ENCODE measurements at places on chromosomes 1 and 21. TPM values are rescaled to one million over a fixed set of nuclear protein-coding genes. Genes with fewer than 3 reads are reported as not detected.
A peak's percentile ranks its signal among the peaks of the same experiment; 100 is the strongest.

Gene LAPTM5
- 16.7 TPM for total RNA-seq

Gene HIVEP3
- total RNA-seq: 3.8 TPM

Gene RIIAD1
- 3.7 TPM for total RNA-seq

Gene TEDDM1
- not detected for total RNA-seq

Gene GJA5
- total RNA-seq: 9.7 TPM

Gene HMCN1
- total RNA-seq: 5.5 TPM

Gene ITLN2
- total RNA-seq: not detected

Gene KRTAP19-7
- not detected for total RNA-seq

DNA sequence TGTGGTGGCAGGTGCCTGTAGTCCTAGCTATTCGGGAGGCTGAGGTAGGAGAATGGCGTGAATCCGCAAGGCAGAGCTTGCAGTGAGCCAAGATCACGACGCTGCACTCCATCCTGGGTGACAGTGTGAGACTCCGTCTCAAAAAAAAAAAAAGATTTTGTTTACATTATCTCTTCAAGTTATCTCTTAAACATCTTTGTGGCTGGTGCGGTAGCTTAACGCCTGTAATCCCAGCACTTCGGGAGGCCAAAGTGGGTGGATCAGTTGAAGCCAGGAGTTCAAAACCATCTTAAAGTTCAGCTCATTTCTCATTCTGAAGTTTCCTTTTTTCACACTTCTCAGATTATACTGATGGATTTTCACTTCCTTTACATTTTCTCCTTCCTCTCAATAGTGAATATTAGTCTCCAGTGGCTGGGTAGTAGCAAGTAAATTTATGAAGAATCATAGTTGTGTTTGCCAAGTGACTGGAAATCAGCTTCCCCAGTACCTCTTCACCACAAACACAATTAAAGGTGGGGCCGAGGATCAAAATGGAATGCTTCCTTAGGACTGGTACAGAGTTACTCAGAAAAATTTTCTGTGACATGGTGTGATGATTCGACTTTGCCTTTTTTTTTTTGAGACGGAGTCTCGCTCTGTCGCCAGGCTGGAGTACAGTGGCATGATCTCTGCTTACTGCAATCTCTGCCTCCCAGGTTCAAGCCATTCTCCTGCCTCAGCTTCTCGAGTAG is 13.8 kb downstream of the PIP5K1A start:
- H3K4me3 ChIP-seq: no peak overlapping the region
- H3K4me1 ChIP-seq: peaks cover 2% of the 10 kb centered on the region
- H3K27me3 ChIP-seq: no peaks in the 10 kb centered on the region
- DNase-seq: no peak

DNA sequence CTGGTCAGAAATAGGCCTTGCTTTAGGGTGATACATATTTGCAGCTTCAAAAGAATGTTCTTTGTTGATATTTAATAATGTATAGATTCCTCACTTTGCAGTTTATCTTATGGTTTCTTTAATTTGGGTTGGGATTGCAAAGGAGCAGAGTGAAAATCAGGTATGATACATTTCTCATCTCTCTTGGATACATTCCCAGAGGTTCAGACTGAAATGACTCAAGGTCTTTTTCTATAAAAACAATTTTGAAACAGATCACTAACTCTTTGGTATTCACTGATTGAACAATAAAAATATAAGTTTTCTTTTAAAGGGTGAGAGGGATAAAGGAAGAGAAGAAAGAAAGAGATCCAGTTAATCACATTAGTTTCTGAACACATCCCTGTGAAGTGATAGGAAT is 606.5 kb upstream of the CAMK1G start:
- no peak overlapping the region for H3K4me3 ChIP-seq
- no peak for DNase-seq
- H3K4me1 ChIP-seq: no peaks in the 10 kb centered on the region
- H3K27me3 ChIP-seq: no peaks in the 10 kb centered on the region
- no peak overlapping the region for H3K27ac ChIP-seq

DNA sequence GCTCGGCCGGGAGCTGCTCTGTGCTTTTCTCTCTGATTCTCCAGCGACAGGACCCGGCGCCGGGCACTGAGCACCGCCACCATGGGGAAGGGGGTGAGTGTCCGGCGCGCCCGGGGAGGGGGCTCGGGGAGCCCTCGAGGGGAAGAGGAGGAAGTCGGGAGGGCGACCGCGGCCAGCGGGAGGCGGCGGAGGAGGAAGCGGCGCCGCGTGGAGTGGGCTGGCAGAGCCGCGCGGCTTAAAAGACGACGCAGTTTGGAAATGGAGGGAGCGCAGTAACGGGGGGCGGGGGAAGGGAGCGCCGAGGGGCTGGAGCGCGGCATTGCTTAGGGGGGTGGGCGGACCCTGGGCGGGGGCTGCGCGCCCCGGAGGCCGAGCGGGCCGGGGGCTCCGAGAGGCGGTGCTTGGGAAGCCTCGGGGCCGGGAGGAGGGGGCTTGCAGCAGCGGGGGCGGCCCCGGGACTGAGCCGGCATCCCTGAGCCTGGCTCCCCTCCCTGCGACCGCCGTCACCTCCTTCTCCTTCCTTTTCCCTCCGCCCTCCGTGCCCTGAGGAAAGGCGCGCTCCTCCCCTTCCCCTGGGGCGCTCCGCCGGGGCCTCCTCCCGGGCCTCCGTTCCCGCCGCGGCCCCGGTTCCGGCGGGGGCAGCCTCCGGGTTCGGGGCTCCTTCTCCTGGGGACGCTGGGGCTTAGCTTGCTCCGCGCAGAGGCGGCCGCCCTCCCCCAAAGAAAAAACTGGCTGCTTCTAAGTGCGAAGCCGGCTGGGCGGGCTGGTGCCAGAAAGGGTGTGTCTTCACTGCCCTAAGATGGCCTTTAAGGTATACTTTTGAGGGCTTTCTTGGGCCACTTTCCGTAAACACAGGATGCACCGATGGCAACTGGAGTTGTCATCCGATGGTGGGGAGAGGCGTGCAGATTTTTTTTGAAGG is 648 bp downstream of the ATP1A1 start:
- H3K4me1 ChIP-seq: peaks cover 56% of the 10 kb centered on the region
- peak overlapping the region; percentile 90 for H3K4me3 ChIP-seq
- H3K36me3 ChIP-seq: no peaks in the 10 kb centered on the region
- no peaks in the 10 kb centered on the region for H3K27me3 ChIP-seq

GRCh38 chr1:15803380-15803779 is 4.1 kb downstream of the UQCRHL start:
- H3K27ac ChIP-seq: no peak overlapping the region
- H3K27me3 ChIP-seq: no peaks in the 10 kb centered on the region
- DNase-seq: no peak
- H3K4me1 ChIP-seq: peaks cover 4% of the 10 kb centered on the region
- H3K4me3 ChIP-seq: no peak overlapping the region

- H3K4me3 ChIP-seq: no peak overlapping the region
- H3K27ac ChIP-seq: no peak overlapping the region
- no peak for DNase-seq
- H3K4me1 ChIP-seq: peaks cover 26% of the 10 kb centered on the region
- no peaks in the 10 kb centered on the region for H3K36me3 ChIP-seq
Measured at GRCh38 chr1:10544239-10544638, 69.5 kb downstream of the PEX14 start.

- no peak overlapping the region for H3K4me3 ChIP-seq
- no peaks in the 10 kb centered on the region for H3K27me3 ChIP-seq
- no peak for DNase-seq
- no peaks in the 10 kb centered on the region for H3K4me1 ChIP-seq
- no peak overlapping the region for H3K27ac ChIP-seq
- no peaks in the 10 kb centered on the region for H3K36me3 ChIP-seq
Measured at GRCh38 chr1:235027862-235028250, 100.8 kb downstream of the TOMM20 start.

- peaks cover 46% of the 10 kb centered on the region for H3K36me3 ChIP-seq
- H3K4me1 ChIP-seq: no peaks in the 10 kb centered on the region
Measured at GRCh38 chr1:19720973-19721372, 56.3 kb downstream of the HTR6 start.

DNA sequence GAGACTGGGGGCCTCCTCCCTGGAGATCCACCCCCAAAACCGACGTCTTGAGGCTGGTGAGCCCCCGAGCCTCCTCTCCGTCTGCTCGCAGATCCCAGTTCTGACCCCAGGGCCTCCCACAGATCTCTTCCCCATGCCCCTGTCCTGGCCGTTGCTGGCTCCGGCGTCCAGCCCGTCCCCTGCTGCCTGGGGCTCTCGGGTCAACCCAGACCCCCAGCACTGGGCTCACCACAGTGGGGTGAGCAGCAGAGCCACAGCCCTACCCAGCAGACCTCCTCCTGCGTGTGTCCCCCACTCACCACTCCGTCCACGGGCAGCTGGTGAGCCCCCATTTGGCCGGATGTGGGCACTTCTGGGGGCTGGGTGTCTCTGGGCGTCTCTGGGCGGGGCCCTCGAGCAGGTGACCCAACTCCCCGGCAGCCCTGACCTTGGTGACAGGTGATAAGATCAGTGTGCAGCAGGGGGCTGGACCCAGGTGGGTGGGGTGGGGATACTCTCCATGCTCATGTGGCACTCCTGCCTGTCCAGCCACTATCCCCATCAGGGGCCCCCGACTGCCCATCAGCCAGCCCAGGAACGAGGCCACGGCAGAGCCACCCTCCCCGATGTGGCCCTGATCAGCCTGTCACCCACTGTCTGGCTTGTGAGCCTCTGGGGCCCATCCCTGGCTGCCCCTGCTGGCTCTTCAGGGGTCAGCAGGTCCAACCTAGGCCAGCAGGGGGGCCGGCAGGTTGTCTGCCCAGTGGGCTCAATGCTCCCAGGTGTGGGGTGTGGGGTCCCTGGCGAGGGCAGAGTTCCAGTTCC is 709 bp downstream of the TNFRSF14 start:
- peak overlapping the region; percentile 70 for H3K4me3 ChIP-seq
- H3K27me3 ChIP-seq: no peaks in the 10 kb centered on the region
- no peak for DNase-seq
- peak overlapping the region; percentile 94 for H3K27ac ChIP-seq
- H3K36me3 ChIP-seq: peaks cover 20% of the 10 kb centered on the region

DNA sequence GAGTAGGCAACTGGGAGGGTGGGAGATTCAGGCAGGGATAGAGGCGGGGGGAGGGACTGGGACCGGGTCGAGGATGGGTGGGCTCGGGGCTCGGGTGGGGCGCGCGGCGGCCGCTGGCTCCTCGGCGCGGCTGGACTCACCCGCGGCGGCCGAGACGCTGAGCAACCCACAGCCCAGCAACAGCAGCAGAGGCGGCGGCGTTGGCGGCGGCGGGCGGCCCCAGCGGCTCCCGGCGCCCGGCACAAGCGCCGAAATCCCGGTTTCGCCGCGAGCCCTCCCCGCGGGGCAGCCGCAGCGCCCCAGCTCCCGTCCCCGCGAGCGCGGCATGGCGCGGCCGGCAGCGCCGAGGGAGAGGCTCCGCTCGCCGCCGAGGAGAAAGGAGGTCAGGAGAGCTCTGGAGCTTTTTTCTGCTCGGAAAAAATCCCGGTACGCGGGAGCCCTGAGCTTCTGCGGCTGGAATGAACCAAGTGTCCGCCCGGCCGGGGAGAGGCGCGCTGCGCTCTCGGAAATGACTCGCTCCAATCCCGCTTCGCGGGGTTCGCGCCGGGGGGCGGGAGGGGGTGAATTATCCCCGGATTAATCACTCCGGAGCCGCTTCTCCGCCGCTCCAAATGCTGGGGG is at the start of gene CSMD2:
Gene CSMD2 (minus strand): TSS at position 460 of the 621 bp plus-strand sequence. CDS start 133 bp downstream, at position 327.
- H3K4me1 ChIP-seq: peaks cover 35% of the 10 kb centered on the region
- H3K4me3 ChIP-seq: peak within 1 kb of the TSS; percentile 40
- no peak for DNase-seq

DNA sequence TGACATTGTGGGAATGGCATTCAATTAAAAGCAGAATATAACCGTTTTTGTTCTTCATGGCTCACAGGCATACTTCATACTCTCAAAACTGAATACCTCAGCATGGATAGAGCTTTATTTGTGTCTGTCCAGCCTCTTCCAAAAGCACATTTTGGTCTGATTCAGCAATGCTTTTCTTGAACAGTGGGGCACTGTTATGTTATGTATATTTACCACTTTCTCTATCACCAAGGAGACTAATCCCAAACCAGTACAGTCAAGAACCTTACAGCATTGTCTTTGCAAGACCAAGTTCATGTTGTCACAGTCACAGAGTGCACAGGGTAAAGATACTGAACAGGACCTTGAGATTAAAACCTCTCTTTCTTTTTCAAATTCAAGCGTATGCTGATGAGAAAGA is 582.8 kb downstream of the PTBP2 start:
- H3K4me1 ChIP-seq: no peaks in the 10 kb centered on the region
- H3K36me3 ChIP-seq: peaks cover 11% of the 10 kb centered on the region
- no peak for DNase-seq
- no peak overlapping the region for H3K4me3 ChIP-seq

DNA sequence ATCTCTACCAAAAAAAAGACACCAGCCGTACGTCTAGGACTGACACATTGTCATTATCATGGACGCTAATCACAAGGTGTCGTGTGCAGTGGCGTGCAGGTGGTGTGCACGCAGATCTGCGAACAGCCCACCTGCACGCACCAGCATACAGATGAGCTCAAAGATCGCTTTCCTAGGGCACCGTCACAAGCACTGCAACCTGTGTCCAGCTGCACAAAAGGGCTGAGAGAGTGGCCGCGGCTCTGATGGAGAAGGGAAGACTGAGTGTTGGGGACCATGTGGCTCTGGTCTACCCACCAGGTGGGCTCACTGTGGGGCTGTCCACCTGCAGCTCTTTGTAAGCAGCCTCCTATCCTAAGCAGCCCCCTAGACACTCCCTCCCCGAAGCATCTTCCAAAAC is 50.9 kb downstream of the S100B start:
- DNase-seq: no peak
- H3K36me3 ChIP-seq: peaks cover 7% of the 10 kb centered on the region
- H3K27me3 ChIP-seq: no peaks in the 10 kb centered on the region
- peaks cover 4% of the 10 kb centered on the region for H3K4me1 ChIP-seq
- H3K4me3 ChIP-seq: no peak overlapping the region

GRCh38 chr1:41545996-41546832 is 61.7 kb upstream of the EDN2 start:
- peaks cover 14% of the 10 kb centered on the region for H3K4me1 ChIP-seq
- no peaks in the 10 kb centered on the region for H3K27me3 ChIP-seq
- H3K27ac ChIP-seq: no peak overlapping the region
- DNase-seq: no peak
- no peaks in the 10 kb centered on the region for H3K36me3 ChIP-seq
- no peak overlapping the region for H3K4me3 ChIP-seq

DNA sequence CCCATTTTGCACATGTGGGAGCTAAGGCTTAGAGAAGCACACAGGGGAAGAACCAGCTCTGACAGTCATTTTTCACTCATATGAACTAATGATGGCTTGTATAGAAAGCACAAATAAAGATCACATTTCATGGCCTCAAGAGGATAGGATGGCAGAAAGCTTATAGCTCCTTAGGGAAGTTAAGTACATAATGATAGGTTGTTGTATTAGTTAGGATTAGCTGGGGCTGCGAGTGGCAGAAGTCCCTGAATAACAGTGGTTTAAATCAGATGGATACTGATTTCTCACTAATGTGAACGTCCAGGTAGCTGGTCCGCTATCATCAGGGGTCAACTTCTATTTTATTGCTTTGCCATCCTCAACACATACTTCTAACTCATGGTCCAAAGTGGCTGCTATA is 284.0 kb downstream of the RPS6KC1 start:
- H3K27ac ChIP-seq: no peak overlapping the region
- no peaks in the 10 kb centered on the region for H3K27me3 ChIP-seq
- no peaks in the 10 kb centered on the region for H3K4me1 ChIP-seq
